ENCODE measurements at places on chromosomes 7 and 10. TPM values are rescaled to one million over a fixed set of nuclear protein-coding genes. Genes with fewer than 3 reads are reported as not detected.

DNA sequence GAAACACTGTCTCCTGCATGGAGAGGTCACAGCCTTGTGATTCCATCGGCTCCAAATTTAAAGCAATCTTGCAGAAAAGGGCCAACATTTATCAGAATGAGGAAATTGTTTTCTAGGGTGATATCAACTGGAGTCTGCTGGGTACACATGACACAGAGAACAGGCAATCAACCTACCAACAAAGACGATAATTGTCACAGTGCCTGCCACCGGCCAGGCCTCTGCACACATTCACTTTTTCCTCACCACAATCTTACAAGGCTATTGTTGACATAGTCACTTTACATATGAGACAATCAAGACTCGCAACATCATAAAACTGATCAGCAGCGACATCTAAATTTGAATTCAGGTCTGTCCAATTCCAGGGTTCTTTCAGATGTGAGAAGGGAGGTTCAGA, 189.4 kb downstream of the KCNMA1 start:
- DNase-seq, result no peak

GRCh38 chr10:34626158-34626880, 188.8 kb downstream of the PARD3 start:
- no peak for DNase-seq

- no peak for DNase-seq
Measured at GRCh38 chr10:96618653-96619052, 31.8 kb upstream of the TM9SF3 start.

Gene ADAM12
- 1.1 TPM for total RNA-seq
